ENCODE measurements at places on chromosomes 6 and 20.
A peak's percentile ranks its signal among the peaks of the same experiment; 100 is the strongest.

- no peak for DNase-seq
Measured at GRCh38 chr20:42281801-42282200, 663.6 kb upstream of the CHD6 start.

- no peak for DNase-seq
Measured at GRCh38 chr6:117018771-117019170, 141.7 kb downstream of the RFX6 start.

GRCh38 chr6:152184573-152184916 lies 377.1 kb downstream of the ESR1 start:
- DNase-seq = no peak

DNA sequence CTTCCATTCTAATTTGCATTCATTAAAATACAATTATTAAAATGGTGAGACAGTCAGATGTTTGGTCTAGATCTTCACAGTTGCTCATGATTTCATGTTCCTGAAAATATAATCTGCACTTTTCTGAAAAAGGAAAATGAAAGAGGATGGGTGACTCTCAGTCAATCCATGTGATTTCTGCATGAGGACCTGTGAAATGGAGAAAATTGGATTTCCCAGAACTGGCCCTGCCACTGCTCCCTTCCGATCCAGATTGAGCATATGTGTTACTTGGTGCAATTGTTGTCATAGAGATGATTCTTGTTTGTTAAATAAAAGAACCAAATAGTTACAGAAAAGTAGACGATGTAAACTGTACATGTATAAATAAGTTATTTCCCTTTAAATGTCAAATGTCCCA lies 37.4 kb downstream of the HAO1 start:
- no peak for DNase-seq

GRCh38 chr6:141824350-141824749 lies 308.4 kb upstream of the GJE1 start:
- no peak for DNase-seq

DNA sequence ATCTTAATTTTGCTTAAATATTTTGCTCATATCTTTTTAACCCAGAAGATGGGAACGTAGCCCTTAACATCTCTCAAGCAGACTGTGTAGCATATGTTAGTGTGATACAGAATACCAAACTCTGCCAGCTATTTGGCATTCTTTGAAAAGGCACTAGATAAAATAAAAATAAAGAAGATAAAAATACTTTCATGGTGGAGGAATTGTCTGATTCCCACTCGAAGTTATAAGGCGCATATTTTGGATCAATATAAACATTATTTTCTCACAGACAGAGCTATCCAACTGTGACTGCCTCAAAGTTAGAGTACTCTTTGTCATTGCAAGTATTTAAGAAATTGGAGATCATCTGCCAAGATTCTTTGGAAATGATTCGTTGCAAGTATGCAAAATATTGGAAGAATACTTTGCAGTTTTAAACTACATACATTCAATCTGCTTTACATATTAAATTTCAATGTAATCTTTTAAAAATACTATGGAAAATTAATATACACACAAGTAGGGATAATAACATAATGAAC lies 10.8 kb upstream of the EEF1E1 start:
- no peak for DNase-seq

GRCh38 chr6:70725817-70726415 lies 58.2 kb downstream of the SMAP1 start:
- DNase-seq = no peak

GRCh38 chr6:26475823-26476729 lies 18.3 kb downstream of the BTN2A1 start:
- no peak for DNase-seq

DNA sequence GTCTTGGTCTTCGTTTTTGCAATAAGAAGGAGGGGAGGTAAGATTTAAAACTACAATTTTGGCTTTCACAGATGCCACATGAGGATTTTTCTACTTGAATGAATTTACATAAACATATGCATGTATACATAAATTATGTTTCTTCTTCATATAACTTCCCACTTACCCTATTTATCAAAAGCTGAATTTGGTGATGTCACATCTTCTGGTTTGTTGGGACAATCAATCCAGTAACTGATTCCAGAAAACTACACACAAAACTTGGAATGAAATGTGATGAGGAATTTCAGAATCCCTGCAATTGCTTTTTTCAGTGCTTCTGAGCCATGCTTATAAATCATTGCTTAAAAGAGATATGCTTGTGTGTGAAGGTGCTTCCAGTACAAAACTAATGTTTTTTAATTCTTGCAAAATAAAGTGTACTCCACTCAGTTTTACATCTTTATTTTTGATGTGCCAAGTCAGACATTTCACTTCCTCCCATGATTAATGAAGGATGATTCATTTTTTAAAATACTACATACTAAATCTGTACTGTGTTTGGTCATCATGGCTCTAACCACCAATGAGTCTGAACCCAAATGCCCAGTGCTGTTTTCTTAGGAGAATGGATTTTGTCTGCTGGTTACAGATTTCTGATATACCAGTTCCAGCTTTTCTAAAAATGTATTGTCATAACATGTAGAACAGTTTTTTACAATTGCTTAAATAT lies 32.1 kb upstream of the RIN2 start:
- DNase-seq = no peak

- DNase-seq = no peak
Measured at GRCh38 chr6:52135217-52135616, 47.8 kb upstream of the PKHD1 start.

- DNase-seq = no peak
Measured at GRCh38 chr6:32752580-32752979, 10.8 kb downstream of the HLA-DQB2 start.

- no peak for DNase-seq
Measured at GRCh38 chr6:12232339-12232738, 57.8 kb upstream of the EDN1 start.

DNA sequence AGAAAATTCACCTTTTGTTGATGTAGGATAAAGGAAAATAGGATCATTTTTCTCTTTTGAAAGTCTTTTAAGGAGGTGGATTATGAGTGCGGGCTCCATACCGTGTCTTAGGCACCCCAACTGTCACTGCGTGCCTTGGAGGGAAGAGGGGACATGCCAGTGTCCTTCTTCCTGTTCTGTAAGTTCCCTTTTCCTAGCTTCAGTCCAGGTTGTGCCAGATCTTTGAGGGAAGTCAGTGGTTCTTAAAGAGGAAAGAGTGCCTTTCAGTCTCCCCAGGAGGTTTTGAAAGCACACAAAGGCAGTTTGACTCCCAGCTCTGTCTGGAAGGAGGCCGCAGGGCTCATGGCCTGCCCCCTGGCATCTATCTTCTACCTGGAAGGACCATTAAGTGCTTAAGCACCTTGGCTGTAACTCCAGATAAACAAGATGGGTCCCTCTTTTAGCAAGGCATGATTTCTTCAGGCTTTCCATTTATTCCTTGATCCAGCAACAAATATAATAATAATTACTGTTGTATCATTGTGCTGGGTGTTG lies 13.0 kb downstream of the EFCAB8 start:
- DNase-seq = no peak

- no peak for DNase-seq
Measured at GRCh38 chr20:41304002-41304401, 13.5 kb downstream of the ZHX3 start.

DNA sequence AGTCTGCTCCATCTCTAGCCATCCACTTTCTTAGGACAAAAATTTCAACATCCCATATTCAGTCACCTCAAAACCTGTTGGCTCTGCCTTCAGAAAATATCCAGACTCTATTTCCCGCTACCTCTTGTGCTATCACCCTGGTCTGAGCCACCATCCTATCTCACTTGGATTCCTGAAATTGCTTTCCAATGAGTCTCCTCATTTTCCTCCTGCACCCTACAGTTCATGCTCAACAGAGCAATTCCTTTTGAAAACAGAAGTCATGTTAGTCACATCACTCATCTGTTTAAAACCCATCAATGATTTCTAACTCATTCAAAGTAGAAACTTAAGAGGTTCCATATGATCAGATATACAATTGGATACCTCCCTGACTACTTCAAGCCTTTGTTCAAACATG lies 229.9 kb downstream of the ADGRG6 start:
- DNase-seq = no peak

GRCh38 chr6:78492351-78493017 lies 374.9 kb upstream of the IRAK1BP1 start:
- DNase-seq = no peak

GRCh38 chr20:29409833-29410805 lies 1847.3 kb upstream of the DEFB115 start:
- no peak for DNase-seq

GRCh38 chr6:130020073-130020906 lies 1.9 kb downstream of the L3MBTL3 start:
- DNase-seq = peak; percentile 53

GRCh38 chr6:167529444-167530335 lies 204.8 kb downstream of the TTLL2 start:
- no peak for DNase-seq

DNA sequence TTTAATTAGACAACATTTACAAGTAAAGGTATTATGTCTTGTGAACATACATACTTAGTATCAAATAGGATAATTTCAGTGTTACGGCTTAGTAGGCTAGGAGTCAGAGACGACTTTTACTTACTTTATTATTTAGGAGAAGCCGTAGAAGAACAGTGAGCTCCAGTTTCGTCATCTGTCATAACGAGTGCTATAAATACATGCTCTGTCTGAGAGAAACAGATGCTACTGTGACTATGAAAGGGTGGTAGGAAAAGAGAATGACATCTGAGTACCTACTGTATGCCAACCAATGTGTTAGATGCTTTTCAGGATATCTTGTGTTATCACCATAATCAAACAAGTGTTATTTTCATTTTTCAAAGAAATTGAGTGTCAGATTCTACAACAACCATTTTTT lies 119.0 kb downstream of the EYA4 start:
- no peak for DNase-seq

DNA sequence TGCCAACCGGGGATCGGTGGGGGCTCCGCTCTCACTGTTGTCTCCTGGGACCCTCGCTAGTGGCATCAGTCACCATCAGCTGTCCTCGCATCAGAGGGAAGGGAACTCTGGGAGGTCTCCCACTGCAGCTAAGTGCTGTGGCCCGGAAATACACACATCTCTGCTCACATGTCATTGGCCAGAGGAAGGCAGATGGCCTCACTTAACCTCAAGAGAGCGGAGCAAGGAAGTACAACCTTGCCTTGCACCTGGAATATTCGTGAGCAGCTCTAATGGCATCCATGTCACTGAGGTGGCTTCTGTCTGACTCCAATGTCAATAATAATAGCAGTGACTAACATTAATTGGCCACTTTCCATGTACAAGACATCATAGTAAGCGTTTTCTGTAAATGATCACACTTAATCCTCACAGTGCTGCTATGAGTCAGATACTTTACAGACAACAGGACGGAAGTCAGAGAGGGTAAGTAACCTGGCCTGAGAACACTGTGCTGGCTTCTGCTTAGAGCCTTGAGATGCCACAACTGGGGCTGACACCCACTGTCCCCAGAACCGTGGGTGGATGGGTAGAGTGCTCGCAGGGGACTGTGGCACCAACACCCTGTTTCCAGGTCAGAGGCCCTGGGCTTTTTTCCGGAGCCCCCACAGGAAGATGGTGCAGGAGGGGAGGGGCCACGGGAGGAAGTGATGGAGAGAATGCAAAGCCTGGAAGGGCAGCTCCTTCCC lies 6.0 kb downstream of the LHFPL5 start:
- DNase-seq = no peak

DNA sequence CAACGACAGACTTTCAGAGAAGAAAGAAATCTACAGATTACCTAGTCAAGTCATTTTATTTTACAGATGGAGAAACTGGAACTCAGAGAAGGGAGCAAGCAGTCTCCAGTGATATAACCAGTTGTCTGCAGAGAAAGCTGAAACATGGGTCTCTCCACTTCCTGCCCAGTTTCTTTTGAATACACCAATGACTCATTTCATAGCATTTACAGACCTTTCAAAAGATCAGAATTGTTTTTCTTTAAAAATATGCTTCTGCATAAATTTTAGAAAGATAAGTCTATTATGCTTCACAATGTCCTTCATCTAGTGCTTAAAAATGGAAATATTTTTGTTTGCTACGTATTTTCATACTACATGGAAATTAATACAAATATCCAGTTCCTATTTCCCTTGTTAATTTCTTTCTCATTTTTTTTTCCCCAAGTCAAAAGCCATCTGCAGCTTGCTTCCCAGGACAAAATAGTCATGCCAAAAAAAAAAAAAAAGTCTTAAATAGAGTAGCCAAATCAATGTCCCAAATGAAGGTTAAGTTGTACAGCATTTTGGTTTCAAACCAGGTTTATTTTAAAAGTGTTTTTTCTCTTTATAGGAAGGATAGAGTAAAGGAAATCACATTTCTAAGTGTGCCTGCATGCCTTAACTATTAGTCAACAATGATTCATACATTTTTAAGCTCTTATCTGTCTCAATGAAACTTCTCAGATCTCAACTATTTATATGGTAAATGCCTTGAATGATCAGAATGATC lies 36.9 kb downstream of the ARHGAP18 start:
- DNase-seq = no peak

DNA sequence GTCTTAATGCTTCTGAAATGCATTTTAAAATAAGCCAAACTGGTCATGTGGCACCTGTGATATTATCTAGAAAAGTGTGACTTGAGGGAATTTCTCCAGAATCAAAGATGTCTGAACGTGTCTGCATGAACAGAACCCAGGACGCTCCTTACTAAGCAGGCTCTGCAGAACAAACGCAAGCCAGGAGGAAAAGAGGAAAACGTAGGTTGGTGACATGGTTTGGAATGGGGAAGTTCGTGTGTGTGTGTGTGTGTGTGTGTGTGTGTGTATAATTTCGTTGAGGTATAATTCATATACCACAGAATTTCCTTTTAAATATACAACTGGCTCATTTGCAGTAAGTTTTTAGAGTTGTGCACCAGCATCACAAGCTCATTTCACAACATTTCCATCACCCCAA lies 200.5 kb upstream of the FOXQ1 start:
- DNase-seq = no peak

- no peak for DNase-seq
Measured at GRCh38 chr6:32700391-32701040, 34.1 kb upstream of the HLA-DQB1 start.

DNA sequence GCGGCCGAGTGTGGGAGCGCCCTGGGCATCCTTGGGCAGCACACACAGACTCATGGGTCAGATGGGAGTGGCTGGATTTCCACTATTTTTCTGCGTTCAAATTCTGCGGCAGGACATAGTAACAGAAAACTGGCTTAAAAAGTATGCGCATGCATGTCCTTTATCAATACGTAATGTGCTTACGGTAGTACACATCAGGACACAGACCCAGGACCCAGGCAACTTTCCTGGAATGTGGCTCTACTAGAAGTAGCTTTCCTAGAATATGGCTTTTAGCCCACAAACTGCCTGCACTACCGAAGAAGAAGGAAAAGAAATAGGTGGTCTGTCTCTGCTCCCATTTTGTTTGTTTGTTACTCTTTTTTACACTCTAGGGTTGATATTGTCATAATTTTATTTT lies 43.4 kb upstream of the SHLD1 start:
- no peak for DNase-seq

- no peak for DNase-seq
Measured at GRCh38 chr6:131997429-131998153, 46.4 kb upstream of the CCN2 start.

DNA sequence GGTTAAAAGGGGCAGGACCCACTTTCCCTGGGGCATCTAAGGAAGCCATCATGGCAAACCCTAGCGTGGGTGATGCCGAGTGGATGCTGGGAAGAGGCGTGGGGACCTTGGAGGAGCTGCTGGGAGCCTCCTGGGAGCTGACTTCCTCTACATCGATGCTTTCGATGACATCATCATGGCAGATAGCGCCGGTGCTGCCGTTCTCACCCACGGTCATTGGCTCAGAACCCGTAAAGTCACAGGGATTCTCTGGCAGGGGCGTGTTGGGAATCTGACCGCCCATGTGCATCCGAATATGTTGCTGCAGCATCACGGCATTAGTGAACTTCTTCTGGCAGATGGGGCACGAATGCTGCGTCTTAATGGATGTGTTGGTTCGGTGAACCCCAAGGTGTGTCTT lies 12.1 kb downstream of the SALL4 start:
- DNase-seq = no peak
